ENCODE measurements at places on chromosomes 12 and 14.
A peak's percentile ranks its signal among the peaks of the same experiment; 100 is the strongest.

GRCh38 chr12:54368709-54369596 lies 4.7 kb upstream of the GPR84 start:
- peak; percentile 95 for DNase-seq

DNA sequence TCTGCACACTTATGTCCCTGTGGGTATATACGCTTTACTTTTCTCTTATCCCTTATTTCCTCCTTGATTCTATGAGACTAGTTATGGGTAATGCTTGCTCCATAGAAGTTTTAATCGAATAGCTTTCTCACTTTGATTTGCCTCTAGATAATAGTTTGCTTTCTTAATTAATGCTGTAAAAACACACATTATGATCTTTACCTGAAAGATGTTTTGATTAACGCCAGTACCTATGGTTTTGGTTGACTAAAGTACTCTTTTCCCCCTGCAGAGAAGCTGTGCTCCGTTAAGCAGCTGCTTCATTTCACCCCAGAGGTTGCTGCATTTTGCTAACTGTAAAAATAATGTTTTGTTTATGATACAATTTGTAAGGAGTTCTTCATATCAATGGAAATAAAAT lies 362.3 kb downstream of the FLRT2 start:
- DNase-seq, result no peak

- no peak for DNase-seq
These were observed 4.9 kb downstream of the SLC48A1 start for GRCh38 chr12:47777741-47778558.

DNA sequence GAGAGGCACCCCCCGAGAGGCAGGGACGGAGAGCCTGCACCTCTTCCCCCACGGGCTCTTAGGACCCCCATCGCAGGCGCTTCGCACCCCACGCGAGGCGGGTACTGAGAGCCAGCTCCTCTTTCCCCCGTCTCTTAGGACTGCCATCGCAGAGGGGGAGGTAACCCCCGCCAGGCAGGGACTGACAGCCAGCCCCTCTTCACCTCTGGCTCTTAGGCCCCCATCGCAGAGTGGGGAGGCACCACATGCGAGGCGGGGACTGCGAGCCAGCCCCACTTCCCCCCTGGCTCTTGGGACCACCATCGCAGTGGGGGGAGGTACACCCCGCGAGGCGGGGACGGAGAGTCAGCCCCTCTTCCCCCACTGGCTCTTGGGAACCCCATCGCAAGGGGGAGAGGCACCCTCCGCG lies 46.1 kb downstream of the DDX11 start:
- DNase-seq, result no peak

GRCh38 chr14:23069413-23069806 lies 12.1 kb upstream of the CDH24 start:
- DNase-seq, result peak; percentile 25

DNA sequence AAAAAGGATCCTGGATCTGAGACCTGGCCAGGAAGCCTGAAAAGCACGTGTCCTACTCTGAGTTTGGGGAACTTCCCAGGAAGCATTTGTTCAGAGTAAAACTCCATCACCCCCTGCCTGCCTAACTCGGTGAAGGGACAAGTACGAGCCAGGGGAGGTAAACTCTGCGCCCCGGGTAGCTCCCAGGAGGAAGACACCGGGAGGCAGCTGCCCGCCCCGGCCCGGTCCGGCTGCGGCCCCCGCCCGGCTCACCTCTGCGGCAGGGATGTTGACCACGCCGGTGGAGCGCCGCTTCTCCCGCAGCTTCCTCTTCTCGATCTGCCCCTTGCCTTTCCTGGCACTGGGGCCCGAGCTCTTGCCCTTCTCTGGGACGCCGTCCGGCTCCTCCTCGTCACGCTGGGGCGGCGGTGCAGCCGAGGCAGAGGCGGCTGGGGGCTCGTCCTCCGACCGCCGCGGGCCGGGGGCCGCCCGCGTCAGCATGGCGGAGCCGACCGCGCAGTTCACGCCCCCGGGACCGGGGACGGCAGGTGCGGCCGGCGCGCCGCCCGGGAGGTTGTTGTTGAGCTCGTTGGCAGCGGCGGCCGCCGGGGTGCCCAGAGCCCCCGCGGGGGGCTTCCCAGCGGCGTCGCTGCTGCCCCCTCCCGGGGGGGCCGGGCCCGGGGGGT lies 1.2 kb downstream of the PAWR start:
- DNase-seq, result peak; percentile 28

DNA sequence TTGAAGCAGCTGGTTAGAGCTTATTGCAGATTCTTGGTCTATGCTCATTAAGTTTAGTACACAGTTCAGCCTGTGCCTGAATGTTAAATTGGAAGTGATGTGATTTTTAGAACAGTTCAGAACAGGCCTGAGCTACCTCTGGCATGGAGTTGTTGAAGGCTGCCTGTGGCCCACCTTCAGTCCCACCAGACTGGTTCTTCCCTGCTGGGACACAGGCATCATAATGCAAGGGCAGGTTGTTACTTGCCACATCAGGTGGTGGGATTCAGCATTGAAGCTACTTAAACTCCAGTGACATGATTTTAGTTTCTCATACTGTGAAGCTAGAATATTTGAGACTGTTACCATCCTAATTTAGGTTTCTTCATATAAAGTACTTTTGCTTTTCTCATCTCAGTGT lies 49.4 kb downstream of the PROX2 start:
- DNase-seq, result no peak

DNA sequence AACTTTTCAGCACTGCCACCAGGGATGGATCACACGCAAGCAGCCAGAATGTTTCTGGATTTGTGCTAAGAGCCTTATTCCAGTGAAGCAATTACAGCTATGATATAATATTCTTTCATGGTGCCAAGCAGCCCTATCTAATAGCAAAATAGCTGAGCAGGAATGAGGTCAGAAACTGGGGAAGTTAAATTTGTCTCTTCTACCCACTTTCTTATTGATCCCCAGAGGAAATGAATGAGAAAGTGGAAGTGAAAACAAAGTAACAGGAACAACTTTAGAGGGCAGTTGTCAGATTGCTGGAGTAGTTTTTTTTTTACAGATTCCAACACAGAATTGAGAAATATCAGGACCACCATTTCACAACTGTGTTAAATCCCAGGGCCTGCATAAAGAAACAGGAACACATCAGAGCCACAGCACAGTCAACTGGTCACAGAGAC lies 44.8 kb downstream of the GCH1 start:
- DNase-seq, result no peak

GRCh38 chr12:6508087-6508486 lies 14.2 kb downstream of the NCAPD2 start:
- DNase-seq, result no peak

- no peak for DNase-seq
These were observed 218.0 kb downstream of the SYT1 start for GRCh38 chr12:79082595-79082994.

GRCh38 chr14:88297306-88297705 lies 25.8 kb downstream of the KCNK10 start:
- DNase-seq, result no peak

- no peak for DNase-seq
These were observed 115.2 kb upstream of the NCOR2 start for GRCh38 chr12:124682425-124683151.

DNA sequence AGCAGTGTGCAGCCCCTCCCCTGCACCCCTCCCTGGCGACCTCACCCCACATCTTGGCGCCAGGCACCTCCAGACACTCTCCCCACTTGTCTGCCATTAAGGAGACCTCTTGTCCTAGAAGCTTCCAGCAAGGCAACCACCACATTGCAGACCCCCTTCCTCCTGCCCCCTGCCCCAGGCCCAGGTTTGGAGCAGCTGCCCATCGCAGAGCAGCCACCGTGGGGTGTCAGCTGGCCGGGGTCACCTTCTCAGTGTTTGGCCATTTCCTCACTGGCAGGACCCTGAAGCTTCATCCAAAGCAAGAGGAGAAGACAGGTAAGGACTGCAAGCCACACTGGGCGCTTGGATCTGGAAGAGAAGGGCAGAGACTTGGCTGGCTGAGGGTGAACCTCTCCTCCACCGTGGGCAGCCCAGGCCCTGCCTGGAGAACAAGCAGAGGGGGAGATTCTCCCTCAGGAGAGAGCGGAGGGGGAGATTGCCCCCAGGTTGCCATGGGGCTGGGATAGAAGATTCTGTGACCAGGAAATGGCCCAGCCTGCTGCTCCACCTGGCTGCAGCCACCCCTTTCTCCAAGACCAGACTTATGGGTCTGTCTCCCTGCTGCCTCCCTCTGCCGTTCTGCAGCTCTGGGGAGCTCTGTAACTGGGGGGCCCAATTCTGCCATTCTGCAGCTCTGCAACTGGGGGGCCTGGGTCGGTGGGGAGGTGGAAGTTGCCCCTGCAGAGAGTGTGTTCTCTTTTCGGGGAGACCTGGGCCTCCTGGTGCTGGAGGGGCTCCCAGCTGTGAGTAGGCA lies 72.9 kb upstream of the C14orf180 start:
- DNase-seq, result peak; percentile 7

GRCh38 chr14:85531587-85532373 lies 1.8 kb downstream of the FLRT2 start:
- DNase-seq, result peak; percentile 24

DNA sequence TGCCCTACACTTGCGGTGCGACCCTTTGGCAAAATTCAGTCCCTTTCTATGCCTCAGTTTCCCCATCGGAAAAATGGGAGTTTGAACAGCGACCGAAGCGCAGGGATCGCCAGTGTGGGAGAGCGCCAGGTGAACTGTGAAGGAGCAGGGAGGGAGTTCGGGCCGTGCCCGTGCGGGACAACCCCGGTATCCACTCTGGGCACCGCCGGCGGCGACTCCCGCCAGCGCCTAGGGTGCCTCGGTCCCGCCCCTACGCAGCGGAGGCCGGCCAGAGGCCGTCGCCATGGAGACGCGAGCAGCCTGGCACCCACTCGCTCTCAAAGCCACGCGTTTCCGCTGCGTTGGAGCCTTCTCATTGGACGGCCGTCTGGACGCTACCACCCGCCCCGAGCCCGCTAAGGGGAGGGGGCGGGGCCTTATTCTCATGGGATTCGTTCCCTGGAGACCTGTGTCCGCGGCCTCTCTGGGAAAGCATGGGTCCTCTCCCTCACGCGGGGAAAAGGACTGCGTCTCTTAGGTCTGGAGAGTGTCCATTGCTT lies 729 bp upstream of the MLEC start:
- peak; percentile 98 for DNase-seq

GRCh38 chr14:90407230-90407629 lies 10.4 kb downstream of the CALM1 start:
- DNase-seq, result no peak

- DNase-seq, result no peak
These were observed 63.5 kb downstream of the CLMN start for GRCh38 chr14:95256002-95256775.

GRCh38 chr12:4787965-4788364 lies 67.8 kb downstream of the GALNT8 start:
- DNase-seq, result no peak

GRCh38 chr12:69981881-69982475 lies 157.0 kb downstream of the MYRFL start:
- no peak for DNase-seq

GRCh38 chr12:108328420-108328819 lies 10.7 kb downstream of the CMKLR1 start:
- no peak for DNase-seq

DNA sequence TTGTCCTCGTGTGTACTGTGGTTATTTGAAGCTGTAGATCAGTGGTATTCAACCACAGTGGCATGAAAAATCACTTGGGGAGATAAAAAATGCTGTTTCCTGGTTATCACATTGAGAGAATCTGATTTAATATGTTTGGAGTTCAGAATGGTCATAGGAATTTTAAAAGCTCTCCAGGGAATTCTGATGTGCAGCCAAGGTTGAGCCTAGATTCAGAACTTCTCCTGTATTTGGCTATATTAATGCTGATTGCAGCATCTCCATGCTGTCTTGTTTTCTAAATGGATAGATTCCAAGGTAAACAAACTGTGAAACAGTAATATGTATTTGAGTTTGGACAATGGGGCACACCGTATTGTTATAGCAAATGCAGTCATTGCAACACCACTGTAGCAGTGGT lies 982.2 kb upstream of the FBXO33 start:
- no peak for DNase-seq

- no peak for DNase-seq
These were observed 249.7 kb upstream of the AVPR1A start for GRCh38 chr12:63400718-63401117.

DNA sequence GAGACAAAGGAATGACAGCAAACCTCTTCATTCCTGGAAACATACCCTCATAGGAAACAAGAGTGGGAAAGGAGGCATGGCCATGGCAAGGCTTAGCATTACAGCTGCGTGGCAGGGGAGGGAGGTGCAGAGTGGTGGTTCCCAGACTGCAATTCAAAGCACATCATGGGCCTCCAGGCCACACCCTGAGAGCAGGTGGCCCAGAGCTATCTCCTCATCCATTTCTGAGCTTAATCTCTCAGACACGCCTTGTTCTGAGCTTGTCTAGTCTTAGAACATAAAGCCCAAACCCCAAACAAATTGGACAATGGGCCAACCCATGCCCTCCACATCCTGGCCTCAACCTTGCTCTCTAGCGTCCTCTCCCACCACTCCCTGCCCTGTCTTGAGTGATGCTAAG lies 5.9 kb upstream of the KRT3 start:
- DNase-seq, result no peak

DNA sequence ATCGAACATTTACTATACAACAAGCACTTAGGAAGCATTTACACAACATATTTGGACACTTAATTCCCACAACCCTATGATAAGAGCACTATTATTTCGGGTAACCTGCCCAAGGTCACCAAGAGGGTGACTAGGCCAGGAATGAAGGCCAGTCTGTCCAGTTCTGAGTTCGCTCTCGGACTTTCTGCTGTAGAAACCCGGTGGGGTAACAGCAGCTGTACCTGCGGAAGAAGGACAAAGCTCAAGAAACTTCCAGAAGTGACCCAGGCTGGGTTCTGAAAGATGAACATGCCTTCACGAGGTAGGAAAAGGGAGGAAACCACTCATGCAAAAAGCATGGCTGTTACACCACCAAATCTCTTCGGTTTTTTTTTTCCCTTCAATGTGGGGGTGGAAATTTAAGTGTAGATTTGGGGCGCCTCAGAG lies 10.8 kb downstream of the PLA2G1B start:
- DNase-seq, result no peak

GRCh38 chr14:37116933-37117849 lies 55.2 kb downstream of the SLC25A21 start:
- DNase-seq, result no peak

GRCh38 chr14:22882529-22883172 lies 371 bp upstream of the REM2 start:
- DNase-seq, result no peak

- no peak for DNase-seq
These were observed 209.5 kb downstream of the FBXL14 start for GRCh38 chr12:1384910-1385309.

- DNase-seq, result no peak
These were observed 9.5 kb upstream of the LTA4H start for GRCh38 chr12:96044943-96045290.

GRCh38 chr12:116958402-116959197 lies 47.9 kb downstream of the FBXW8 start:
- no peak for DNase-seq

GRCh38 chr14:35932136-35932535 lies 106.0 kb downstream of the BRMS1L start:
- DNase-seq, result no peak

- DNase-seq, result no peak
These were observed 146.1 kb downstream of the KITLG start for GRCh38 chr12:88433997-88434703.

DNA sequence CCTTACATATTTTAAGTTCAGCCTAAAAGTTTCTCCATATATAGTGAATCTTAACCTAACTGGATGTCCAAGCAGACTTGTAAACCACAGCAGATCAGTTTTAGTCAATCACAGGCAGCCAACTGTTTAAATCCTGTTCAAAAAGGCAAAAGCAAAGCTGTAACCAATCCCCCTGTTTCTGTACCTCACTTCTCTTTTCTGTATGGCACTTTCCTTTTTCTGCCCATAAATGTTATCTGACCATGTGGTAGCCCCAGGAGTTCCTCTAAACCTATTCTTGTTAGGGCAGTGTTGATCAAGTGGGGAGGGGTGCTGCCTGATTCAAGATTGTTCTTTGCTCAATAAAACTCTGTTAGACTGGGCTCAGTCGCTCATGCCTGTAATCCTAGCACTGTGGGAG lies 8.5 kb upstream of the DACT1 start:
- DNase-seq, result no peak

Measured in stimulated activated CD8-positive, alpha-beta memory T cell treated with anti-CD3 and anti-CD28 coated beads, Interleukin-4, amount 100 ng/mL, for 48 hours (primary cell).